Suppressor macrophage treated with lipopolysaccharide for 4 hours (primary cell): ENCODE measurements at places on chromosomes 7 and 10.
A peak's percentile ranks its signal among the peaks of the same experiment; 100 is the strongest.

- DNase-seq, result peak; percentile 64
Measured at GRCh38 chr10:119090968-119091367, 10.4 kb upstream of the EIF3A start.

GRCh38 chr7:4659551-4660286 is 22.4 kb upstream of the FOXK1 start:
- peak; percentile 27 for DNase-seq

- no peak for DNase-seq
Measured at GRCh38 chr10:102309916-102310315, 64.6 kb downstream of the GBF1 start.

DNA sequence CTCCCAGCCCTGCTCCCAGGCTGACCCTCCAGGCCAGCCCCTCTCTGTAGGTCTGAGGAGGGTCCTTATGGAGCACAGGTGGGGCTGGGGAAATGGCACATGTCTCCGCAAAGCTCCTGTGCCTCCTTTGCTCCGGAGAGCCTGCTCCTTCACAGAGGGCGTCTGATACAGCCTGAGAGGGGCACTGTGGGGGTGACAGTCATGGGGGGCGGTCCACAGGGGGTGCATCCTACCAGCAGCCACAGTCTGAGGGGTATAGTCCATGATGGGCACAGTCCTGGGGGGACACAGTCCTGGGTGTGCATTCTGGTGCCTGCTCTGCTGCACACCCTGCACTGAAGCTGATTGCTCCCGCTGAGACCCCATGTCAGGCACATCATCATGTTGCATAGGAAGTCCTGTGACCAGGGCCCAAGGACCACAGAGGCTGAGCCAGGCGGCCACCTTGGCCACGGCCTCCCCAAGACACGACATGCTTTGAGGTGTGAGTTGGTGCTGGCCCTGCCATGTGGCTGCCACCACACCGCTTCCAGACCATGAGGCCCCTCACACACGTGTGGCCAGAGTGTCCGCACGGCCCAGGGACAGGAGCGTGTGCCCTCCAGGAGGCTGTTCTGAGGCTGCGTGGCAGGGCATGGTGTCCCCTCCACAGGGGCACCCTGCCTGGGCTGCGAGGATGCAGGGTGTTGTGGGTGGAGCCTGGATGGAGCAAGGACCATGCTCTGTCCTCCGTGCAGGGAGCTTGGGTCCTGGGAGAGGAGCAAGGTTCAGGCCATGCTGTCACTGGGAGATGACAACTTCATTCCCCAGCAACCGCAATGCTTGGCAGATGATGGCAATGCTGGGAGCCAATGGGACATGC is 59.2 kb downstream of the PWWP2B start:
- DNase-seq, result no peak

GRCh38 chr10:32298075-32298812 is 48.7 kb downstream of the EPC1 start:
- no peak for DNase-seq

DNA sequence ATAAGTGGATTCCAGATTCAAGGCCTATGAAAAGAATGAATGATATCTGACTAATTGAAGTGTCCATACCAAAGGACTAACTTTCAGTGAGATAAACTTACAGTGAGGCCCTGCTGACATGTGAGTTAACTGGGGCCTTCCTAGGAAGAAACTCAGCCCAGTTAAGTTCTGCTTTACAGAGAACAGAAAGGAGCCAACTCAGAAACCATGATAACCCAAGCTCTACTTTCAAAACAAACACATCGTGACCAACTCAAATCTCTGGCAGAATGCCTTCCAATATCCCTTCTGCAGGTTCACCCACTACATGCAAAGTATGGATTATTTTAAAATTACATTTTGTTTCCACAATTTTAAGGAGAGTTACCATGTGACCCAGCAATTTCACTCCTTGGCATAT is 75.8 kb upstream of the MRLN start:
- DNase-seq, result peak; percentile 28

- no peak for DNase-seq
Measured at GRCh38 chr7:79909176-79909575, 225.5 kb upstream of the GNAI1 start.

DNA sequence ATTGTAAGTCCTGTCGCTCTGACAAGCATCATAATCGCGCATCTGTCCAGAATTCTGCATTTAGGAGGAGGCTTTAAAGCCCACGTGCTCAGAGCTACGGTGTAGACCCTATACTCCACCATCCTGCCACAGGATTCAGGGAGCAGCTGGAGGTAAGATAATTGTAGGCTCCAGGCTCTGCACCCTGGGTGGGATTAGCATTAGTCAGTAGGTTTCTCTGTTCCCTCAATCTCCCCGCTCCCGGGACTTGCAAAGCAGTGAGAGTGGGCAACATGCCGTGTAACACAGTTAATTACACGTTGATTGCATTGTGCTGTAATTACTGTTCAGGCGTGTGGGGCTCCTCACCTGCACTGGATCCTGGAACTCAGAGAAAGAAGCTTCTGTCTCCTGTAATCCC is 89.3 kb upstream of the CUX1 start:
- DNase-seq, result no peak

DNA sequence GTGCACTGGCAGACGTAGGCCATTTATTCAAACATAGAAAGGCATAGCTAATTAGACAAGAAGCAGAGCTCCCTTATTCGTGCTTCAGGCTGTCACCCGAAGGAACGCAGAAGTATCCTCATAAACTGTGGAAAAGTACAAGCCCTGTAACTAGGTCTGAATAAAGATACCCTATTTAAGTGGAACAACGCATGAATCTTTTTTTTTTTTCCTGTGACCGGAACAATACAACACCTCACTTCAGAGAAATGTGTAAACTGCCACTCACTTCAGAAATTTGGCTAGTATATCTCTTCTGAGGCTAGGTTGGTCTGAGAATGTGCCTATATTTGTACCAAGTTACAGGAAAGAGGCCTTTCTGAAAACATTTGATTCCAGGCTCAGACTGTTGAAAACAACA is 8.0 kb upstream of the CSTF2T start:
- DNase-seq, result no peak
